Activated CD4-positive, alpha-beta T cell treated with anti-CD3 and anti-CD28 coated beads for 4 hours (primary cell): ENCODE measurements at places on chromosomes 5 and 9.

DNA sequence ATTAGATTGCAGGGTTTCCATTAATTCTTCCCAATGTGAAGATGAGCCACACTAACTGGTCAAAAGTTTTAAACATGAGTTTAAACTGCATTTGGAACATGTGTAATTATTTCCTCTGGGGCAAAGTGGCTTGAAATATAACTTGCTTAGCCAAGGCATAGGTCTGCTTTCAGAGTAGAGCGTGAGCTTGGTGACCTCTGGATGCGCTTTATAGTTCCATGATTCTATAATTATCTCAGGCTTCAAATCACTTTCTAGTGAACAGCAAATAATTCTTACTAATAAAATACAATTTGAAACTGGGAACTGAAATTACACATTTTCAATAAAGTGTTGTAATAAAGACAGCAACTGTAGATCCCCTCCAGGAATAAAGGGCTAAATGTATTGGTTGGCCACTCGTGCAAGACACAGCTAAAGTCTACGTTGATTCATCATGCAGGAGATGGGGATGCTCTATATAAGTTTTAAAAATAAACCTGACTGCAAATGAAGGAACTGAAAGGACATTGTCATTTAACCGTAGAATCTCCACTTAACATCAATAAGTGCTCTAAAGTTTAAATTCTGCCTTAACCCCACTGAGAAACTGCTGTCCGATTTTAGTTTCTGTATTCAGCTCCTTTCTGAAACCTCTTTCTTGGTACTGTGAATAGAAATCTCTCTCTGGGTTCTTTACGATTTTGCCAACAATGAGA, 460.0 kb downstream of the PSAT1 start:
- no peak for DNase-seq

DNA sequence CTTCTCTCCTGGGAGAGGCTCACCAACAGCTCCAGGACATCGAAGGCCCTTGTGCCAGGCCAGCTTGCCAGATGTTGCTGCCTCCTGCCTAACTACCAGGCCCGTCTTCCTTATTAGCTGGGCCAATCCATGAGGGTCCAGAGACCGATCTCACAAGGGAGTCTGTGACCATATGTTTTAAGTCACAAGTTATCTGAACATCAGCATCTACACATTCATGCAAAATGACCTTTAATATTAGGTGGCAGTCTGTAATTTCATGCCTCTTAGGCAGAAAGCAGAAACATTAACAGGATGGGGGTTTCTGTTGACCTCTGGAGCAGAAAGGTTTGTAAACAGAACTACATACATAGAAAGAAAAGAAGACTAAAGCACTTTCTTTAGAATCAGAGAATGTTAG, 75.1 kb upstream of the SLC25A51 start:
- DNase-seq: no peak

DNA sequence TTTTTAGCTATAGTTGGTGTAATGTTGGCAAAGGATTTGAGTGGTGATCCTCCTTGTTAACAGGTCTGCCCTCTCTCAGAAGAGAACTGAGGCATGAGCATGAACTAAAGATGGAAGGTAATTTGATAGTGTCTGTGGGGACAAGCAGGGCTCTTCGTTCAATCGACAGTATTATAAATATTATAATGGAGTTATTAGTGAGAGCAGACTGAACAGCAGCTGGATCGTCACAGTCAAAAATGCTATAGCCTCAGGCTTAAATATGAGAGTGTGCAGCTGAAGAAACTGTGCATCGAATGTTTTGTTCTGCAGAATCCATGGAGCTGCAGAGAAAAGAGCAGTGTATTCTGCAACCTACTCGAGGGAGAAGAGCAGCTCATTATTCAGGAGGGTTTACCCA, 757.3 kb downstream of the DNAH5 start:
- no peak for DNase-seq

GRCh38 chr9:70362952-70363351, 51.5 kb downstream of the KLF9 start:
- no peak for DNase-seq

- no peak for DNase-seq
Observed at GRCh38 chr5:73120222-73121118, at the start of gene TMEM171. TMEM171 (plus strand) TSS chr5:73120575; CDS start chr5:73123374, 2,799 bp downstream.
